ENCODE measurements at places on chromosomes 7 and 10.

- DNase-seq: no peak
Observed at GRCh38 chr7:66237906-66238772, 33.0 kb downstream of the TPST1 start.

DNA sequence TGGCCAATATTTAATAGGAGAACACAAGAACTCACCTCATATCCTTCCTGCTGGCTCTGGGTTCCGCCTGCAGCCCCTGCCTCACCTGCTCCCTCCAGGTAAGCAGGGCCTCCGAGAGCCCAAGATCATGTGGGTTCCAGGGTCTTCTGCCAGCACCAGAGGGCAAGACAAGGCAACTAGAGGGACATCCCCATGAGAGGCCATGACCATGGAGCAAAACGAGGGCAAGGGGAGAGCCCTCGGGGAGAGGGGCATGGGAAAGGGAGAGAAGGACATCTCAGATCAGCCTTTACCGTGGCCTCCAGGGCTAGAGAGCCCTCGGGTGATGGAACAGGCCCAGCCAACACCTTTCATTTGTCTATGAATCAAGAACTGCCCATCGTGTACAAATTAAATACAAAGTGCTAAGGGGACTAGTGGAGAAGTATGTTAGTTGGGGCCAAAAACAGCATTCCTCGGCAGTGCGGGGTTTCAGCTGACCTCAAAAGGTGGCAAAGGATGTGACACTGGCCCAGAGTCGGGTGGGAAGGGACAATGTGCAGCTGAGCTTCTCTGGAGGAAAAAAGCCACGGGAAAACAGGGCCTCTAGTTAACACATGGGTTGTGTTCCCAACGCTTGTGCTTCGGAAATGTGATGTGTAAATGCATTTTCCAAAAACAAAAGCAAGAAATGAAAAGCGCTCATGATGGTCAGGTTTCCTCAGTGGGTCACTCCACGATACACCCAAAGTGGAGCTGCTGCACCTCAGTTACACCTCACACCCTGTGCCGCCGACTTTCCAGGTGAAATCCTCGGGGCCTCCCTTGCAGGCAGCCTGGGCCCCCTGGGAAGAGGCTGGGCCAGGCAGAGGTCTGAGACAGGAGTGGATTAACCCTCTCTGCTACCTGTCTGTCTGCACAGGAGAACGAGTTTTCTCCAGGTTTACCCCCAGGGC, 2.0 kb downstream of the AOC1 start:
- no peak for DNase-seq

DNA sequence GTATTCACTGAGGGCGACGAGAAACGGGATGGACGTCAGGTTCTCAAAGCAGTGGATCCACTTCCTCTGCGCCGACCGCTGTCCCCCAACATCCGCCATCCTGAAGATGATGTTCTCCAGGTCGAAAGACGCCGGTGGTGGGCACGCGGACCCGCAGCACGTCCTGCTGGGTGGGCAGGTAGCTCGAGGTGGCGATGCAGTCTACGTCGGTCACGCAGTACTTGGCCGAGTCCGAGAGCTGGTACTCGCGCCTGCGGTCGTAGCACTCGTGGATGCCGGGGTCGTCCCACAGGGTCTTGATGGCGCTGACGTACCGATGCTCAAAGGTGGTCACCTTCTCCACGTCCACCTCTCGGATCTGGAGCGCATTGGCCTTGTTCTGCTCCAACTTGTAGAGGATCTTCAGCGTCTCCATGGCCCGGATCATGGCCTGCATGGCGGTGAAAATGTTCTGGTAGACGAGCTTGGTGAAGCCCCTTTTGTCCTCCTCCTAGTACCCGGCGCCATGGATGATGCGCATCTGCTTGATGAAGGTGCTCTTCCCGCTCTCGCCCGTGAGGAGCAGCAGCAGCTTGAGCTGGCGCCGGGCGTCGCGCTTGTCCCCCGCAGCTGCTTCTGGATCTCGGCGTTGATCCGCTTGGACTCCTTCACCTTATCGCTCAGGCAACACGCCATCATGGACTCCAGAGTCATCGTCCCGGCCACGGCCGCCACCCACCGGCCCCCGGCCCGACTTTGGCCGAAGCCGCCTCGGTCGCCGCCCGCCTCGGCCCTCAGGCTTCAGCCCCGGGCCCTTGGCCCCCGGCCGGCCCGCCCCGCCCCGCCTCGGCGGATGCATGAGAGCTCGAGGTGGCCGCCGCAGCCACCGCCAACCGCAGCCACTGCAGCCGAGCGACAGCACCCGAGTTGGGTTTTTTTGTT, 122.9 kb upstream of the KCTD7 start:
- no peak for DNase-seq

DNA sequence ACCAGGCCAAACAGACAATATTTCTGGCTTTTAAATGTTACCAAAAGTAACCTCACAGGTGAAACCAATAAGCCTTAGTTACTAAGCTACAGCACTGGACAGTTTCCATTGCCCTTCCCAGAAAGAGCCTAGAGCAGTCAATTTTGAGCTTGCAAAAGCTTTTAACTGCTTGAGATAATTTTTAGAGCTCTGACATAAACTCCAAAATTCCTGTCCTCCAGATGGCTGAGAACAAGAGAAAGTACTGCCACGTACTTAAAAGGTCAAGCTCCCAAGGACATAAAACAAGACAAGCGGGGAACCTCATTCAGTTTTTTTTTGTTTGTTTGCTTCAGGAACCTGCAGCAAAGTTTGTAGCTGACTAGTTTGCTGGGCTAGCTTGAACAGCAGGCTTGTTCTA, 54.1 kb downstream of the BBS9 start:
- DNase-seq: no peak

- DNase-seq: no peak
Observed at GRCh38 chr7:129069021-129069420, 14.1 kb upstream of the TNPO3 start.

DNA sequence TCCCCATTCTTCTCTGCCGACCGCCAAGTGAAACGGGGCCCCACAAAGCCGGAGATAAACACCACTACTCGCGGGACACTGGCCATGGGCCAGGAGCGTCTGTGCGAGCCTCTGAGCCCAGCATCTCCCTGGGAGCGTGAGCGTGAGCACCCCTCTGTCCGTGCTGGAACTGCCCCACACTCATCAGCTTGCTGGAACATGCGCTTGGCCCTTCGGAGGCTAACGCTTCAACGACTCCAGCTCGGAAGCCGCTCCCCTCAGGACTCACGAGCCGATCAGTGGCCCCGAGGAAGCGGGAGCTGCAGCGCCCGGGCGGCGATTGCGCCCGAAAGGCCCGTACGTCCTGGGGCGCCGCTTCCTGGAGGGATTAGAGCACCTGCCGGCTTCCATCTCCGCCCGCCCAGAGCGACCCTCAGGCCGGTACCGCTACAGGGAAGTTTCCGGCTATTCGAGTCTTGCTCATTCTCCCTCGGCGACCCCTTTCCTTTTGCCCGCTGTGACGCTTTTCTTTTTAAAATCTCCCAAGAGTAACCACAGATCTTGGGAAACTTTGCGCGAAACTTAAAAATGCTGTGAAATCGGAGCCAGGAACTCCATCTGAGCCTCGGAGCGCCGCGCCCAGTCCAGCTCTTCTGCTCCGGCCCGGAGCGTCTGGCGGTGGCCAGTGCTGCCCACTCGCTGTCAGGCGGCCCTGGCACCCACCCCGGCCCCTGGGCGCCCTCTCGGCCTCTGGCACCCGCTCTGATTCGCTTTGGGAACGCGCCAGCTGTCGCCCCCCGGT, 1.0 kb downstream of the TLL2 start:
- DNase-seq: no peak

GRCh38 chr7:127446842-127447241, 54.3 kb upstream of the ZNF800 start:
- DNase-seq: no peak

DNA sequence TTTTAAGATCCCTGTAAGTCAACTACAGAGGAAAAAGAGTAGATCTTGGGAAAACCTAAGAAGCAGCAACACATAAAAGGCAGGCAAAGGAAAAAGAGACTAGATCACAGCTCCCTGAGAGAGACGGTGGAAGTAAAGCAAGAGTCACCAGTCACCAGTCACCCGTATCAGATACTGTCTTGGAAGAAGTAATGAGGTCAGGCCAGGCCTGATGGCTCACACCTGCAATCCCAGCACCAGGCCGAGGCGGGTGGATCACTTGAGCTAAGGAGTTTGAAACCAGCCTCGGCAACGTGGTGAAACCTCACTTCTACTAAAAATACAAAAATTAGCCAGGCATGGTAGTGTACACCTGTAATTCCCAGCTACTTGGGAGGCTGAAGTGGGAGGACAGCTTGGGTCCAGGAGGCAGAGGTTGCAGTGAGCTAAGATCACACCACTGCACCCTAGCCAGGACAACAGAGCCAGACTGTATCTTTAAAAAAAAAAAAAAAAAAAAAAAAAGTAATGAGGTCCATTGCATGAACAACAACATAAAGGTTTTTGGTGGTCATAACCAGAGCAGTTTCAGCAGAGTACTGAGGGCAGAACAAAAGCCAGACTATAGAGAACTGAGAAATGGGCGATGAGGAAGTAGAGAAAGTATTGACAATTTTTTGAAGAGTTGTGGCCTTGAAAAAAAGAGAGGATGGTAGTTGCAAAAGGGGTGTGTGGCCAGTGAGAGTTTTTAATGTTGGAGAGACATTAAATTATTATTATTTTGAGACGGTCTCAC, 16.9 kb downstream of the ZNF713 start:
- no peak for DNase-seq

GRCh38 chr10:119942973-119943372, 50.4 kb downstream of the SEC23IP start:
- no peak for DNase-seq

DNA sequence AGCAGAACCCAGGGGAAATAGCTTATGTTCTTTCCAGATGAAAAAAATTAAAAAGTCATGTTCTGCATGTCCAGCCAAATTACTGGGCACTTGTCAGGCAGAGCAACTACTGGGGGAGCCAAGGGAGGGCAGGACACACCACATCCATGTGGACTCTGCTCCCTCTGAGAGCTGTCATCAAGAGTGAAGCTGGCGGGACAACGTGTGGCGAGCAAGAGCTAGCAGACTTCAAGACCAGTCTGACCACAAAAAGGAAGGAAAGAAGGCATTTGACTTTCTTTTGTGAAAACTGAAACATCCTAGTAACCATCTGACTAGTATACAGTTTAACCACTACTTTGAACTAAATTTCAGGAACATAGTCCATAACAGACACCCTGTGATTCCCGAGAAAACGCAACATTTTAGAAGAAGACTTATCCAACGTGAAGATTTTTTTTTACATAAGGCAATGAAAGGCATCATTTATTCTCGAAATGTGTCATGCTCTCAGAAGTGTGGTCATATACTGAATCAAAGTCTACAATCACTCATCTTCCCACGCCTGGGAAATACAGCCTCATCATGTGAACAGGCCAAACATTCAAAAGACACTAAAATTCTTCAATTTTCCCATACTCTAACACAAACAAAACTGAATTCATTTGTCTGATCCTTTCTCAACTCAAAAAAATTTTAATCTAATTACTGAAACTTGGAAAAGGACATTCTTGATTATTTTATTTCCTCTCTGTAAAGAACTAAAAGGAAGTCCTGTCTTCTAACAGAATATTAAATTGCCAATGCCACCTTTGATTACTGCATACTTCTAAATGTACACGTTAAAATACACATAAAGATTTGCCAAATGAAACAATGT, 15.5 kb downstream of the CYTH3 start:
- no peak for DNase-seq

- no peak for DNase-seq
Observed at GRCh38 chr10:13309792-13310191, 9.9 kb upstream of the PHYH start.

- no peak for DNase-seq
Observed at GRCh38 chr10:18102404-18102803, 37.8 kb upstream of the CACNB2 start.
